ENCODE measurements at places on chromosomes 3 and 15.

GRCh38 chr15:62599791-62600777 lies 435.0 kb upstream of the C2CD4B start:
- DNase-seq = no peak

DNA sequence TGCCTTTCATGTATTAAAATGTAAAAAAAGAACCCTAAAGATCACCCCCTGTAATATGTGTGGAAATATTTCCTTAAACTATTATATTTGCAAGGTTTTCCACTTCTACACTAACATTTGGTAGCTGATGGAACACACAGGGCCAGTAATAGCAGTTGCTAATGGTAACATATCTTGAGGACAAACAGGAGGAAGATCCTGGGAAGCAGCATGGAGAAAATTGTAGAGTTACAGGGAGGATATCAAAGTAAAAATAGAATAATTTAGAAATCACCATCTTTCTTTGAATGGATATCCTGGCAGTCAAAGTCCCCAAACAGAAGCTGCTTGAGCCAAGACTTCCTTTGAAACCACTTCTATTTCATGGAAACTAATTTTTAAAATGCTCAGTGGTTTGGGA lies 29.5 kb upstream of the OSTN start:
- no peak for DNase-seq

DNA sequence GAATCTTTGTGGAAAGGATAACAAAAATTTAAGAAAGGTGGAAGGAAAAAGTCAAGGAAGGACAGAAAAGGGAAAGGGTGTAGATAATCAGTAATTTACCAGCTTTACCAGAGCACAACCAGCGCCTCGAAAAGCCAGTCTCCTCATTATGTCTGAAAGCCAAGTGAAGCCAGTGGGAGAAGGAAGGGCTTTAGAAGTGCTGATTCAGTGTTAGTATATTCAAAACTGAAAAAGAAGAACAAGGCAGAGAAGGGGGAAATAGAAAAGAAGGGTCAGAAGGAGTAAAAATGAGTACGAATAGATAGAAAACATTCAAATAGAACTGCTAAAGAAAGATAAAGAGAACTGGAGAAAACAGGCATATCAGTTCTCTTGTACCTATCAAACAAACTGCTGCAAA lies 4.1 kb downstream of the PBRM1 start:
- no peak for DNase-seq

DNA sequence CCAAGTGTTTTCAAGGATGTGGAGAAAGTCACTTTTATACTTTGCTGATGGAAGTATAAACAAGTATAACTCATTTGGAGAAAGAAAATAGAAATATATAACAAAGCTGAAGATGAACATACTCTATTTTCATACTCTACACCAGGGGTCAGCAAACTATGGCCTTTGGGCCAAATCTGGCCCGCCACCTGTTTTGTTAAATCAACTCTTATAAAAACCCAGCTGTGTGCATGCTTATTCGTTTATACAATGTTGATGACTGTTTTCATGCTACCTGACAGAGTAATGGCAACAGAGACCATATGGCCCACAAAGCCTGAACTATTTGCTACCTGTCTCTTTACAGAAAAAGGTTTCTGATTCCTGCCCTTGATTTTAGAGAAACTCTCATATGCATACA lies 124.0 kb downstream of the NR1D2 start:
- peak; percentile 6 for DNase-seq

DNA sequence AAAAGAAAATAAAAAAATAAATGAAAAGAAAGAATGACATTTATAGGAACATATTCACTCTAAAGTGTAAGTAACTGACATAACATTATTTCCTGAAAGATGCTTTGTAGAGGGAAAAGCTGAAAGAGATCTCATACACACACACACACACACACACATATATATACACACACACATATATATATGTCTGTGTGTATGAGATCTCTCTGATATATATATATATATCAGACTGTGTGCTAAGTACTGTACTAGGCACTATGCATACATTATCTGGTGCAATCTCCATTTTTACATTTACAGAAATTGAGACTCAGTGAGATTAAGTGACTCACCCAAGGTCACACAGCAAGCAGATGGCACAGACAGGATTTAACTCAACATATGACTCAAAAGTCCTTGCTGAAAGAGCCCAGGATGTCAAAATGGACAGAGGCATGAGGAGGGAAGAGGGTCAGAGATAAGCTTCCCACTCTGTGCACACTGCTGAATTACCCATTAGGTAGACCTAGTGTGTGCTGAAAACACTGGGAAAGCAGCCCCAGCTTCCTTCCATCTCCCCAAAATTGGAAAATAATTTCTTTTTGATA lies 15.0 kb downstream of the BHLHE40 start:
- peak; percentile 63 for DNase-seq

GRCh38 chr3:115470254-115470653 lies 153.1 kb upstream of the GAP43 start:
- DNase-seq = no peak

- peak; percentile 98 for DNase-seq
Measured at GRCh38 chr3:108022256-108023150, 68.3 kb downstream of the CD47 start.

- no peak for DNase-seq
Measured at GRCh38 chr3:179956416-179956830, 80.3 kb downstream of the PEX5L start.

DNA sequence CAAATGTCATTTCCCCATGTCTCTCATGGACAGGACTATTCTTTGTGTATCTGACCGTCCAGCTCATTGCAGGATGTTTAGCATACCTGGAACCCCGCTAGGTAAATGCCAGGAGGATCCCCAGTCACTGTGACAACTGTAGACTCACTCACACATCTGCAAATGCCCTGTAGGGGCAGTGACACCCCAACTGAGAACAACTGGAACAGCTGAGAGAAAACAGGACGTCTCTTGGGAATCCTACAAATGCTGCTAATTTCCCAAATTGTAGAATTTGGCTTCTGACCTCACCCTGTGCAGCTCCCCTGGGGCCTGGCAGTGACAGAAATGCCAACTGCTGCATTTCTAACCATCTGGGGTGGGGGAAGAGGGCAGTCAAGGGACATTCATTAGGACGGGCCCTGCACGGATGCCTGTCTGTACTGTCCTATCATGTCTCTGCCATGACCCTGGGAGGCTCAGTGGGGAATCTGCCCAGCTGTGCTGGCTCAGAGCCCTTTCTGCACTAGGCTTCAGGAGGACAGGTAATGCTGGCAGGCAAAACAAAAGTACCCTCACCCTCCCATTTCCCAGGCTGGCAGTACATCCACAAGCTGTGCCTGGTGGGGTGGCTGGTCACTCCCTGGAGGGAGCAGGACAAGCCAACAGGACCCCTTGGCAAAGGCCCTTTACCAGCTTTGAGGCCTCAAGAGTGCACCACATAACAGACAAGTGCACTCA lies 30.4 kb downstream of the RAB6B start:
- DNase-seq = no peak

DNA sequence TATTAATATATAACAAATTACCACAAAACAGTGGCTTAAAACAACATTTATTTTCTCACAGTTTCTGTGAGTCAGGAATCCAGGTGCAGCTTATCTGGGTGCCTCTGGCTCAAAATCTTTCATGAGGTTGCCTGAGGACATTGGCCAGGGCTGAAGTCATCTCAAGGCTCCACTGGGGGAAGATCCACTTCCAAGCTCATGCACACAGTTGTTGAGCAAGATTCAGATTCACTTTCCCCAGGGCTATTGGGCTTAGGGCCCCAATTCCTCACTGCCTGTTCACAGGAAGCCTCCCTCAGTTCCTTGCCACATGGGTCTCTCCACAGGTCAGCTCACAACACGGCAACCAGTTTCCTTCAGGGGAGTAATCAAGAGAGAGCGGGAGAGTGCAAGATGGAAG lies 35.0 kb downstream of the RFTN1 start:
- peak; percentile 98 for DNase-seq

GRCh38 chr15:100036015-100036414 lies 302.8 kb upstream of the LYSMD4 start:
- DNase-seq = no peak

- no peak for DNase-seq
Measured at GRCh38 chr3:51245867-51246266, 139.2 kb upstream of the MANF start.

- no peak for DNase-seq
Measured at GRCh38 chr15:25739687-25740121, 123.4 kb downstream of the ATP10A start.

GRCh38 chr3:67016522-67017080 lies 18.5 kb downstream of the KBTBD8 start:
- DNase-seq = no peak
